Hypothalamus (tissue), 51 donors: ENCODE measurements at places on chromosomes 1 and 21.

DNA sequence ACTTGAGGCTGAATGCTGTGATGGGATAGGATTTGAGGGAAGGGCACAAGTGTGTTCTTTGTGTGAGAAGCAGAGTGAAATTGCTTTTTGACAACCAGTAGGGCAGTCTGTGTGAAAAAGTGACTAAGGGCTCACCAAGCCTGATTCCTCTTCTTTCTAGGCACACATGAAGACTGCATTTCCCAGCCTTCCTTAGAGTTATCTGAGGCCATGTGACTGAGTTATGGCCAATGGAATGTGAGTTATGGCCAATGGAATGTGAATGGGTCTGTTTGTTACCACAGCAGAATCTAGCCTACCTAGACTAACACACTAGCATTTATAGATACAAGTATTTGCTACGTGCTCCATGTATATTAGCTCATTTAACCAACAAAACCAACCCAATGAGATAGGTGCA is 35.3 kb upstream of the DIRAS3 start:
- DNase-seq: no peak

DNA sequence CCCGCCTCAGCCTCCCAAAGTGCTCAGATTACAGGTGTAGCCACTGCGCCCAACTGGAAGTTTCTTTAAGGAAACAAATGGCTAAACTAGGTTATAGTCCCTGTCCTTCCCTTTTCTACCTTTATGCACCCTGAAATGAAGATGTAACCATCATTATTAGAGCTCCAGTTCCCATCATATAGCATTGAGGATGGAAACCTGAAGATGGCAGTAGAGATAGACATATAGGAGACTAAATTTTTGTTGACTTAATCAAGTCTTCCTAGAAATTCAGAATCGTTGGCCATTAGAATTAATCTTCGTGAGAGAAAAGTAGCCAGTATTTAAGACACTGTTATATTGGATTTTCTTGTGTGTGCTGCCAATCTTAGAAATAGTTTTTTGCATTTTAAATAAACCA is 1016.3 kb upstream of the NCAM2 start:
- no peak for DNase-seq

DNA sequence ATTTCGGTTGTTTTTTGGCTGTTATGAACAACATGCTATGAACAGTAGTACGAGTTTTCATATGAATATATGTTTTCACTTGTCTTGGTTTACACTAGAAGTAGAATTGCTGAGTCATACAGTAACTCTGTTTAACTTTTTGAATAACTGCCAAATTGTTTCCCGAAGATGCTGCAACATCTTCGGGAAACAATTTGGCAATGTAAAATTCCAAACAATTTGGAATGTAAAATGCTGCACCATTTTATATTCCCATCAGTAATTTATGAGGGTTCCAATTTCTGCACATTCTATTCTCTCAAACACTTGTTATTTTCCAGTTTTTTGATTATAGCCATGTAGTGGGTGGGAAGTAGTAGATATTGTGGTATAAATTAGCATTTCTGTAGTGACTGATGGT is 11.6 kb downstream of the PCBP3 start:
- DNase-seq: no peak

GRCh38 chr21:33206771-33207281 is 22.9 kb upstream of the IFNAR2 start:
- no peak for DNase-seq

DNA sequence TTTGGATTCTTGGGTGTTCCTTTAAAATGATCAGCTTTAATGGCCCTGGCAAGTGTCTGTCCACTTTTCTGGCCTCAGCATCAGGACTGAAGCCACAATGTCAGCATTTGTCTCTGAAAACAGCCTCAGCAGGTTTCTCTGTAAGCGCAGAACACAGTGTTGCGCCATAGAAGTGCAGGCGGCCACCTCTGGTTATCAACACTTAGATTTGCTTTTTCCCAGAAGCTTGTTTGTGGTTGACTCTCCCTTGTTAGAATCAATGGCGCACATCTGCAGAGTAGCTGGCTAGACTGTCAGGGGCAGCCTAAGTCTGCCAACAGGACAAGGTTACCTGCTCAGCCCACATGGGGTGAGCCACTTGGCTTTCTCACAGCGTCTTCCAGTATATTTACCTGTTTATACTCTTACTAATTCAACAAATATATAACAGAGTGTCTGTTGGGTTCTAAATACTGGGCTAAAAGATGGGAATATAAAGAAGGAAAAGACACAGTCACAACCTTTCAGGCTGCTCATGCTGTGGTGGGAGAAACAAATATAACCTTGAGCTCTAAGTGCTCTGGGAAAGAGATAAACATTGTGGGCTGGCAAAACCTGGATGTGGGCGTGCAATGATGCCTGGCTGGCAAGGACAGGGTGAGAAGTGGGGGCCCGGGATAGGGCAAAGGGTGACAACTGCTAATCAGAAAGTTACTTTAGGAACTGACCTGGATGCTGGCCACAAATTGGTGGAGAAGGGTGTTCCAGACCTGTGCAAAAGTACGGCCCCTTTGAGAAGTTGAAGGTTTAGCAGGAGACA is 149.3 kb upstream of the KIAA0040 start:
- no peak for DNase-seq

GRCh38 chr1:230189341-230189740 is 122.3 kb downstream of the GALNT2 start:
- no peak for DNase-seq

GRCh38 chr1:92834617-92835016 is 2.8 kb downstream of the RPL5 start:
- no peak for DNase-seq

- DNase-seq: no peak
Observed at GRCh38 chr1:117138106-117138505, 16.6 kb upstream of the TRIM45 start.

DNA sequence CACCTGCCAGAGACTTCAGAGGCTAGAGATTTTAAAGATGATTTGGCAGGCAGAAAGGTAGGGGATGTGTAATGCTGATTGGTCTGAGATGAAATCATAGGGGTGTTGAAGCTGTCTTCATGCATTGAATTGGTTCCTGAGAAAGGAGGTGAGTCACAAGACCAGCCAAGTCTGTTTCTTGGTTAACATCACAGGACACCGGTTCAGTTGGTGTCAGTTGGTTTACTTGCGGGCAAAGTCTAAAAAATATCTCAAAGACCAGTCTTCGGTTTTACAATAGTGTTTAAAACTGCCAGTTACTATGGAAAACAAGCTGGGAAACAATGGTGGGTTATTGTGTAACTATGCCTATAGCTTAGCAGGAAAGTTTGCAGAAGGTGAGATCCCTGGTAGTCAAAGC is 305.9 kb downstream of the BARHL2 start:
- DNase-seq: no peak

DNA sequence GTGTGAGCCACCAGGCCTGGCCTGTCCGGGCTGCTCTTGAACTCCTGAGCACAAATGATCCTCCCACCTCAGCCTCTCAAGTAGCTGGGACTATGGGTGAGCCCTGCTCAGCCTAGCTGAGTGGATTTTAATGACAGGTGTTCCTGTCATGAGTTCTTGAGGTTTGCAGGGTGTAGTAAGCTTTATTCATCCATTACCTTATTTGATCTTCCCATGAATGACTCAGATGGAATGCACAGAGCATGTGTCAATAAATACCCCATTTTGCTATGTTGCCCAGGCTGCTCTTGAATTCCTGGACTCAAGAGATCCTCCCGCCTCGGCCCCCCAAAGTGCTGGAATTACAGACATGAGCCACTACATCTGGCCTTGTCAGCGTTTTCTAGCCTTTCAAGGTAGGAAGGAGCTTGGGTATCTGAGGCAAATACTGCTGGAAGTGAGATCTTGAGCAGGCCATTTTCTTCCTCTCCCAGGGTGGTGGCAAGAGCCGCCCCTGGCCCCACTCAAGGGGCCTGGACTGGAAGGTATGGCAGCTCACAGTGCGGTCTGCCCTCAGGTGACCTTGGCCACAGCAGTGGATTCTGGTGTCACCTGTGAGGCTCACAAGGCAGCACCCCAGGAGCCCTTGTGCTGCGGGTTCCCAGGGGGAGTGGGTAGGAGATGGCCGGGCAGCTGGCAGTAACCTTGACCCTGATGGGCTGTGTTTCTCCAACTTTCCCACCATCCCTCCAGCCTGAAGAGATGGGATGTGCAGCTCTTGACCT is 20.0 kb downstream of the PIK3CD start:
- no peak for DNase-seq

DNA sequence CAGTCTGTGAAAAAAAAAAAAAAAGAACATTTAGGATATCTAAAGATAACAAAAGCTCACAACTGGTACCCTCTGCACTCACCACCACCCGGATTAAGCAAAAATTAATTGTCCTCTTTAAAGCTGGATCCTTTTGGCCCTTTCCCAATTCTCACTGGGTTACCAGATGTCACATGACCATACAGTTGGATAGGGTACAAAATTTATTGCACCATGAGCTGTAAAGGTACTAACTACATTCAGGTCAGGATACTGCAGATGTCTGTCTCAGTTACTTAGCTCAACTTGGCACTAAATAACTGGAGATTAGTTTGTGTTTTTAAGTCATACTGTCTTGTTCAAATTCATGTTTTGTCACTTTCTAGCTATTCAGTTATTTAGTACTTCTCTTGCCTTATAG is 96.3 kb downstream of the GPATCH2 start:
- no peak for DNase-seq

DNA sequence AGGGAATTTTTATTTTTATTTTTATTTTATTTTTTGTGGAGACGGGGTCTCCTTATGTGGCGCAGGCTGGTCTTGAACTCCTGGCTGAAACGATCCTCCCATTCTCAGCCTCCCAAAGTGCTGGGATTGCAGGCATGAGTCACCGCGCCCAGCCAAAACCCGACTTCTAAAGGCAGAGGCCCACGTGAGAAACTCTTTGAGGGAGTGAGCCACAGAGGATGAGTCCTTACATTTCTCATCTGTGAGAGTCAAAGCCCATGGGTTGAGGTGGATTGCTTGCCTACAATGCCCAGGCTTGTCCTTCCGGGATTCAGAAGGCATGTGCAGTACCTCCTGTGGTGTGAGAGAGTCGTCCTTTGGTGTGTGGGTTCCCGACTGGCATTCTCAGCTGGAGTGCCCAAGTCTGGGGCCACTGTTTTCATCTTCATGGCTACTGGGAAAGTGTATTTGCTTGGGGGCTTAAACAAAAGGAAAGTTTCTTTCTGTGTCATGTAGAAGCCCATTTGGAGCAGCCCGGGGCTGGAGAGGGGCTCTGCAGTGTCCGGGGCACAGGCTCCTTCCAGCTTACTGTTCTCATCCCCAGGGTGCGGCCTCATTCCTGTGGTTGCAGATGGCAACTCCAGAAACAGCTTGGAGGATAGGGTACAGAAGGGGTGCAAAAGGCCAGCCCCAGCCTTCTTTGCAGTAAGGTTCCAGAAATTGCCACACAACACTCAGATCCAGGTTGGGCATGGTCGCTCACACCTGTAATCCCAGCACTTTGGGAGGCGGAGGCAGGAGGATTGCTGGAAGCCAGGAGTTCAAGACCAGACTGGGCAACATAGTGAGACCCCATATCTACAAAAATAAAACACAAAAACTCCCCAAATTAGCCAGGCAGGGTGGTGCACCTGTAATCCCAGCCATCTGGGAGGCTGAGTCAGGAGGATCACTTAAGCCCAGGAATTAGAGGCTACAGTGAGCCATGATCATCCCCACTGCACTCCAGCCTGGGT is 29.4 kb upstream of the CSF3R start:
- no peak for DNase-seq

DNA sequence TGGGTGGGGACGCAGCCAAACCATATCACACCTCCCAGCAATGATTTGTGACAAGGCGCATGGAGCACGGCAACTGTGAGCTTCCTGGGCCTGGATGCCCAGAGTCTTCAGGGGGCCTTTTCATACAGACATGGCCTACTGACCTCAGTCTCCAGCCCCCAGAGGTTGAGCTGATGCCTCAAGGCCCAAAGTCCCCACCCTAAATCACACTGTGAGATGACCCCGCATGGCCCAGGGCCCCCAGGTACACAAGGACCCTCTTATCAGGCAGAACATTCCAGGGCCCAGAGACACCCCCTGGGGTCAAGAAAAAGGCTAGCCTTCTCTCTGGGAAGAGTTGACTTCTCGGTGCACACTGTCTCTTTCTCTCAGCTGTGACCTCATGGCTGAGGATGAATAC is 179.7 kb upstream of the C1orf174 start:
- DNase-seq: no peak

- DNase-seq: no peak
Observed at GRCh38 chr1:78072216-78072615, 26.4 kb downstream of the GIPC2 start.

DNA sequence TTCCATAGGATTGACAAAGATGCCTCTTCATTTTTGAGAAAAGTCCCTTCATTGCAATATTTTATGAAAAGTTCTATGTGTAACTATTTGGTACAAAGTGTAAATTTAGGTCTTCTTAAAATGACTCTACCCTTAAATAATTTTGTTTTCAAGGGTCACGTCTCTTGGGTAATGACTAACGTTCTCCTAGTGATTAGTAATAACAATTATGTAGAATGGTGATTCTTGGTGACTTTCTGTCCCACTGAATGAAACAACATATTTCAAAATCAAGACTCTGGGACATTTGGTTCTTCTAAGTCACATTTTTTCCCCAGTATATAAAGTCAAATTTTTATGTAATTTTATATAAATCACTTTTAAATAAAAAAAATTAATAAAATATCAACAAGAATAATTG is 277.5 kb upstream of the ADAMTS5 start:
- DNase-seq: no peak

- DNase-seq: no peak
Observed at GRCh38 chr1:147651466-147651865, 18.9 kb downstream of the ACP6 start.

DNA sequence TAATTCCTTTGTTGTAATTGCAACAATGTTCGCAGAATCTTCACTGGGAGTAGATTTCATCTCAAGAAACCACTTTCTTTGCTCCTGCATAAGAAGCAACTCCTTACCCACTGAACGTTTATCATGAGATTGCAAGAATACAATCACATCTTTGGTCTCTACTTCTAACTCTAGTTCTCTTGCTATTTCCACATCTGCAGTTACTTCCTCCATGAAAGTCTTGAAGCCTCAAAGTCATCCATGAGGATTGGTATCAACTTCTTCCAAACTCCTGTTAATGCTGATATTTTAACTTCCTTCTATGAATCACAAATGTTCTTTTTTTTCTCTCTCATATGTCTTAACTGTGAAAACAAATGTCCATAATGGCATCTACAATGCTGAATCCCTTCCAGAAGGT is 118.6 kb upstream of the RAB4A start:
- no peak for DNase-seq

DNA sequence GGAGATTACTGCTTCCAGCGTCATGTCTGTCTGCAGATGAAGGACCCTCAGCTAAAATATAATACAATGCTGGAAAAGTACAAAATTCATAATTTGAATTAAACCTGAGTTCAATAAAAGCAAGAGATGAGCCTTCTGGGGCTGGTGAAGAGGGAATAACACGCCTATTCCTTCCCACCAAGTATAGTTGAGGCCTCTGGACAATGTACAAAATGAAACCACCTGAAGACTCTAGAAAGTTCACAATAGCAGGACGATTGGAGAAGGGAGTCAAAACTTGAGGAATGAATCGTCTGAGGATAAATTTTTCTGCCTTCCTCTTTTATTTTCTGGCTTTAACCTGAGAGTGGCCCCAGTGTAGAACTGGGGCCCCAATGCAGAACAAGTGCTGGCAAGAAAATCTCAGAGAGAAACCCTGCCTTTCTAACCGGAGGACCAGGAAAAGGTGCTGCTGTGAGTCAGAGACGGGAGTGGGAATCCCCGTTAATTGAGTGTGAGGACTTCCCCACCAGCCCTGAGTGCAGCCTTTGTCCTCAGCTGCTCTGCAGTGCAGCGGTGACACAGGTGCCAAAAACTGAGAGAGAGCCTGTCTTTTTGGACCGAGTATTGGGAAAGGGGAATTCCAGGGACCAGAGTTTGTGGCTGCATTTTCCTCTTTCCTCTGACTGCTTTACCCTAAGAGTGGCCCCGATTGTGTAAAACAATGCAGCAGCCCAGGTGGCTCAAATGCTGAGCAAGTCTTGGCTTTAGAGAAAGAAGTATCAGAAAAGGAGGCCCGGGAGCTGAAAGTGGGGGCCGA is 264.9 kb downstream of the DYRK1A start:
- DNase-seq: no peak
